ENCODE measurements at places on chromosomes 11 and 22.

GRCh38 chr11:119468511-119468910, 45.5 kb upstream of the THY1 start:
- DNase-seq, result no peak

DNA sequence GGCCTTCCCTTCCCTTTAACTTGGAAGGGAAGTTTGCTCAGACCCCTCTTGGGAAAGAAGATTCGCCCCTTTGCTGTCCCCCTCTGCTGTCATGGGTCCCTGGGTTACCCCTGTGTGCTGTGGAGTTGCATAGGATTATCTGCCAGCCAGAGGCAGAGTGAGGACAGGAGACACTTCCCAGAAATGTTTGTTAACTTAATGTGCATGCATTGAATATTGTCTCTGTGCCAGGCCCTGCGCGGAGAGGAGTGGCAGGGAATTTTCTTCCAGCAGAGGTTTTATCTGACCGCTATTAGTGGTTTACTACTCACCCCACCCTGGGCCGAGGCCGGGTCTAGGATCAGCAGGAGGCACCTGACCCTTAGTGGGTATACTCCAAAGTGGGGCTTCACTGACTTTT, 894.8 kb downstream of the TBC1D22A start:
- DNase-seq, result no peak

- peak; percentile 20 for DNase-seq
Measured at GRCh38 chr22:37544955-37545702, 15.2 kb upstream of the CDC42EP1 start.

- no peak for DNase-seq
Measured at GRCh38 chr11:117170210-117170609, 8.3 kb upstream of the SIDT2 start.

- DNase-seq, result no peak
Measured at GRCh38 chr11:61098778-61099177, 3.5 kb upstream of the CD5 start.

DNA sequence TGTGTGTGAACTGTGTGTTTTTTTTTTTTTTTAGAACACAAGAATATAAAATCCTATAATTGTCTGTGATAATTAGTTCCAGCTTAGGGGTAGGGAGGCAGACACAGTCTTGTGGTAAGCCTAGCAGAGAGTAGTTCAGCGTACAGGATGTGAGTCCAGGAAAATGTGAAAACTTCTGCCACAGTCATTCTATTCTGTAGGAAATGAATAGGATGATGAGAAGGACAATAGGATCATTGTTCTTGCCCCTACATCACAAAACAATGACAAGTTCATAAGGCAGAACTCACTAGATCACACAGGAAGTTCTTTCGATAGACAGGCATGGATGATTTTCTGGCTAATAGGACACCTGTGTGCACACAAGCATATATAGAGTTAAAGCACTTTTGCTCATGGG, 132.2 kb downstream of the NAV2 start:
- no peak for DNase-seq

DNA sequence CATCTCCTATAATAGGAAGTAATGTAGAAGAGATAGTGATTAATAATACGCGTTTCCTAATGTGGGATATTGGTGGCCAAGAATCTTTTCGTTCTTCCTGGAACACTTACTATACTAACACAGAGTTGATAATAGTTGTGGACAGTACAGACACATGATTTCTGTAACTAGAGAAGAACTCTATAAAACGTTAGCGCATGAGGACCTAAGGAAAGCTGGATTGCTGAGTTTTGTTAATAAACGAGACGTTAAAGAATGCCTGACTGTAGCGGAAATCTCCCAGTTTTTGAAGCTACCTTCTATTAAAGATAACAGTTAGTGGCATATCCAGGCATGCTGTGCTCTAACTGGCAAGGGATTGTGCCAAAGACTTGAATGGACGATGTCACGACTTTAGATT, 83.3 kb downstream of the GGT1 start:
- no peak for DNase-seq

DNA sequence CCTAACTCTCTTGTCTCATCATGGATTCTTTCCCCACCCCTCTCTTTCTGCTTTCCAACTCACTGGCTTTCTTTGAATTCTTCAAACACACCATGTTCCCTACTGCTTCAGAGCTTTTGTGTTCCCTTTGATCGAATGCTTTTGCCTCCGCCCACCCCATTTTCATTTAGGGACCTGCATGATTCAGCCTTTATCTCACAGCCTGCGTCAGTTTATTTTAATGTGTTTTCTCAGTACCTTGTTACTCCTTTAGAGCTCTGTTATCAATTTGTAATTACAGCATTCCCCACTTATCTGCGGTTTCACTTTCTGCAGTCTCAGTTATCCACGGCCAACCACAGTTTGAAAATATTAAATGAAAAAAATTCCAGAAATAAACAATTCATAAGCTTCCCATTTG, 451.3 kb downstream of the METTL15 start:
- no peak for DNase-seq

GRCh38 chr11:48052183-48053044, 72.1 kb downstream of the PTPRJ start:
- no peak for DNase-seq

- no peak for DNase-seq
Measured at GRCh38 chr11:57778318-57779037, 16.9 kb downstream of the CTNND1 start.

DNA sequence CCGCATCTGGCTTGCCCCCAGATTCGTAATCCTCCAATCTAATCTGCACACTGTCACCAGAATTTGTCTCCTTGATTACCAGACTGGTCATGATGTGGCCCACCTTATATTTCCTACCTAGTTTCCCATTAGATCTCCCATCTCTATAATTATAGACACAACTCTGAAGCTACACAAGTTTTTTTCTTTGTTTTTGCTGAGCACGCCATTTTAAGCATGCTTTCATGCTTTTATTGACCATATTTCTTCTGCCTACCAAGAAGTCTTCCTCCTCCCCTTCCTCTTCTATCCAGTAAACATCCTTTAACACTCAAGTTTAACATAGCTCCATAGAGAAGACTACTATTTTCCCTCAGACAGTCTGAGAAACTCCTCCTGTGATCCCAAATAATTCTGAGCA, 24.3 kb upstream of the DEPDC7 start:
- DNase-seq, result no peak

GRCh38 chr22:26558248-26558895, 31.6 kb downstream of the TPST2 start:
- DNase-seq, result no peak

GRCh38 chr11:33389635-33390034, 132.5 kb downstream of the HIPK3 start:
- no peak for DNase-seq

- no peak for DNase-seq
Measured at GRCh38 chr11:3121416-3121815, 43.7 kb downstream of the OSBPL5 start.

DNA sequence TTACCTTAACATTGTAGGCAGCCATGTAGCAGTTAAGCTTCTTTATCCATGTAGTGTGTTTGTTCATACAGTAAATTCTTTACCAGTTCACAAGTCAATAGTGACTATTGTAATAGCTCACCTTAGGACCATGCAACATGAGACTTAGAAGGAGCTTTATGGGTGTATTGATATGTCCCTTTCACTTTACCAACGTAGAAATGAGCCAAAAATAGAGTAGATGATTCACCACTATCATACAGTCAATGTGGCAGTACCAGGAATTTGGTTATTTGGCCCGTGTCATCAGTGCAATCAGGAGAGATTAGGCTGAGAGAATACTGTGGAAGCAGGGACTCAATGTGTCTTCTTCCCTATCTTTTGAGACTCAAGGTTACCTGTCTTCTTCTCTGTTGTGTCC, 4.7 kb downstream of the ZDHHC13 start:
- DNase-seq, result no peak

DNA sequence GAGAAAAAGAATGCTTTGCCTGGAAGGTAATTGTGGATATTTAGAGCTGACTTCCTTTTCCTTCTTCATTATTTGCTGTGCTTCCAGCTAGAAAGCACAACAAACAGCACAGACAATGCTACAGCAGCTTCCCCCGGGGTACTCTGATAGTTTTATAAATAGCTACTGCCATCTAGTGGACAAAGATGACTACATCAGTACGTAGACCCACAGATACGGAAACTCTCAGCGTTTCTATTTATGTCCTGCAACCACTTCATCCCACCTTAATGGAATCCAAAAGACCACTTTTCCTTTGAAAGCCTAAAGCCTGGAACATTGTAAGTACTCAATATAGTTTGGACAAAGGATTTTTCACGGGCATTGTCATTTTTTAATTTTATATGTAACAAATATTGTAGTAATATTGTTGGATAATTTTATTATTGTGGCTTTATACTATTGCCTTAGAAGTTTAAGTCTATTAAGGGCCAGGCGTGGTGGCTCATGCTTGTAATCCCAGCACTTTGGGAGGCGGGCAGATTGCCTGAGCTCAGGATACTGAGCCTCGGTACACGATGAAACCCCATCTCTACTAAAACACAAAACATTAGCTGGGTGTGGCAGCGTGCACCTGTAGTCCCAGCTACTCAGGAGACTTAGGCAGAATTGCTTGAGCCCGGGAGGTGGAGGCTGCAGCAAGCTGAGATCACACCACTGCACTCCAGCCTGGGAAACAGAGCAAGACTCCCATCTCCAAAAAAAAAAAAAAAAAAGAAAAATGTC, 7.5 kb downstream of the HSPA8 start:
- no peak for DNase-seq

DNA sequence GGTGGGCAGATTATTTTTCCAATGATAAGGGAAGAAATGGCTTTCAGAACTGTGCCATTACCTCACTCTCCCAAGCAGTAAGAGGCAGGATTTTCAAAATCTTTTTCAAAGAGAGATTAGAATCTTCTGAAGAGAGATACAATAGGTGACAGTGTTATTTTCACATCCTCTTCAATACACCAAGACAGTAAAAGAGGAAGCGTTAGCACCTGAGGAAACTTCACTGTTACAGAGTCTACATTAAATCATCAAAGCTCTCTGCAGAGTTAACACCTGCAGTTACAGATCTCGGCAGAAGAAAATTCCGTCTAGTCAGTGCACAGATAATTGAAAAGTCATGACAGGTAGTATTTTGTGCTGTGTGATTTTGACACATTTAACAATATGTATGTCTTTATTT, 144.9 kb downstream of the PGR start:
- no peak for DNase-seq

DNA sequence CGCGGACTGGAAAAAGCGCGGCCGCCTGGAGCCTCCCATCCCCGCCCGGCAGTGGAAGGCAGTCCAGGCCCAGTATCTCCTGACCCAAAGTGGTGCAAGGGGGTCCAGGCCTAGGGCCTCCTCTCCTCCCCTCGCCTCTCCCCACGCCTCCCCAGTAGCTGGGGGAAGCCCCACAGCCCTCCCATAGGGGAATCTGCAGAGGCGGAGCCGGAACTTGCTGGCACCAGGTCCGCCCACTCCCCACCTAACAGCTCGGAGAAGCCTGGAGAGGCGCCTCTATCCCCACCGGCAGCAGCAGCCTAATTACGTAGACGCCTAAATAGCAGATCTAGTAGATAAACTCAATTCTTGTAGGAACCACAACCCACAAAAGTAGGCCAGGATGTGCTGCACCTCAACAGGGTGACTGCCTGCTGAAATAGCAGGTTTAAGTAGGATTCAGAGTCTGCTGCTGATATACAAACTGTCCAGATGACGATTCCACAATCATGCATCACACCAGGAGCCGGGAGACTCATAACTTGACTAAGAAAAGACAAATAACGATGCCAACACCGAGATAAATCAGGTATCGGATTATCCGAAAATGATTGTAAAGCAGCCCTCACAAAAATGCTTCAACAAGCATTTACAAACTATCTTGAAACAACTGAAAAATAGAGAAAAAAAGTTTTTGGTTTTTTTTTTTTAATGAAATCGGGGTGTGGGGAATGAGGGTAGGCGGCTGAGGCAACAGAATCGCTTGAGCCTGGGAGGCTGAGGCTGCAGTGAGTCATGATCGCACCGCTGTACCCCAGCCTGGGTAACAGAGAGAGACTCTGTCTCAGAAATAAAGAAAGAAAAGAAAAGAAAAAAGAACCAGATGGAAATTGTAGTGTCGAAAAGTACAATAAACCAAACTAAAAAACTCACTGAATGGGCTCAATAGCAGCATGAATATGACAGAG, 11.4 kb upstream of the BRD1 start:
- peak; percentile 78 for DNase-seq

GRCh38 chr11:45993531-45994001, 71.1 kb downstream of the LARGE2 start:
- DNase-seq, result no peak

GRCh38 chr22:22110548-22111266, 128.1 kb upstream of the TOP3B start:
- no peak for DNase-seq

DNA sequence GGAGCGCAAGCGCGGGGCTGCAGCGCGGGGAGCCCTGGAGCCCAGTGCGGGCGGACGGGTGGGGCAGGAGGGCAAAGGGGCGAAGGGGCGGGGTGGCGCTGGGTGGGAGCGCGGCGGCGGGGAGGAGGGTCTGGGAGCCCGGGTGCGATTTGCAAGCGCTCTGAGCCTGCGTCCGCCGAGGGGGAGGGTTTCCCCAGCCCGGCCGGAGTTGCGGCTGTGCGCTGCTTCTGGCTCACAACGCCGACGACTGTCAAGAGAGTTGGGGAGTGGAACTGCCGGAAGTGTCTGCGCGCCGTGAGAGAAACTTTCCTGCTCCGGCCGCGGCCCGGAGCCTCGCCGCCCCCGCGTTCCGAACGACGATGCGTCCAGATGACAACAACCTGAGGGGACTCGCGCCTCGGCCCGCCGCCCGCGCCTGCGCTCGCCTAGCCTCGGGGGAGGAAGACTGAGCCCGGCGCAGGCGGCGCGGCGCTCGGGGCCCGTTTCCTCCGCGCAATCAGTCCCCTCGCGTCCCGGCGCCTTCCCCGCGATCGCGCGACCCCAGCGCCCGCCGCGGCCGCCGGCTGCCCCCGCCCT, at the start of gene ARHGAP42:
Gene ARHGAP42 (plus strand): TSS at position 235 of the 576 bp plus-strand sequence. CDS start 391 bp downstream, outside the sequence.
- DNase-seq, result no peak

DNA sequence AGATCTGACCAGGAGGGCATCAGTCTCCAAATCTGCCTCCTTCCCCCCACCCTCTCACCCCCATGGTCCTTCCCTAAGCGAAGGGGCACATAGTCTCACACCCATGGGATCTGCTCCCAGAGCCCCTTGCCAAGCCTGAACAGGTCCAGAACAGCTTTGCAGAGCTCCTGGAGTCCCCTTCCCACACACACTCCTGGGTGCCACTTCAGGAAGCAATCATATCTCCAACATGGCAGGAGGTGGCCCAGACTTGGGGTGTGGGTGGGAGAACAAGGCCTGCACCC, 63.0 kb downstream of the MICAL3 start:
- no peak for DNase-seq

GRCh38 chr22:25114369-25115362, 85.0 kb upstream of the CRYBB3 start:
- DNase-seq, result no peak

- no peak for DNase-seq
Measured at GRCh38 chr11:35250621-35251020, 111.7 kb downstream of the CD44 start.

GRCh38 chr11:88398372-88398771, 60.8 kb upstream of the CTSC start:
- DNase-seq, result no peak

DNA sequence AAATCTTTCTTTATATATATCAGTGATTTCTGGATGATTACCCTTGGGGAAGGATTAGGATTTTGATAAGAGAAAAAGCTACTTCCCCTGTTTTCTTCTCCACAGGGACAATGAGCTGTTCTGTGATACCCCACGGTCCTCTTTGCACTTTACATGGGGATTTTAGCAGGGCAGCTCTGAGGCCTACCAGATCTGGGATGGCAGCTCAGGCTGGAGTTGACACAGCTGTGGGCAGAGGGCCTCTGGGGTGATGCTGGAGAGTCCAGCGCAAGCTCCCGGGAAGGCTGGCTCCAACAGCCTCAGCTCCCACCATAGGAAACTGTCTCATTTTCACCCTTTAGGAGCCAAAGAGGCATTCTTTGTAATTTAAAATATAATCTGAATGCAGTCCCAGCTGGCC, 383.8 kb upstream of the NARS2 start:
- DNase-seq, result no peak
